Uterus (tissue), 4 donors: ENCODE measurements at places on chromosomes 16 and 17. TPM values are rescaled to one million over a fixed set of nuclear protein-coding genes. Genes with fewer than 3 reads are reported as not detected.
A peak's percentile ranks its signal among the peaks of the same experiment; 100 is the strongest.

NPEPPS gene
- total RNA-seq: 161 TPM

FOXF1 gene
- total RNA-seq: 2.8 TPM

DNA sequence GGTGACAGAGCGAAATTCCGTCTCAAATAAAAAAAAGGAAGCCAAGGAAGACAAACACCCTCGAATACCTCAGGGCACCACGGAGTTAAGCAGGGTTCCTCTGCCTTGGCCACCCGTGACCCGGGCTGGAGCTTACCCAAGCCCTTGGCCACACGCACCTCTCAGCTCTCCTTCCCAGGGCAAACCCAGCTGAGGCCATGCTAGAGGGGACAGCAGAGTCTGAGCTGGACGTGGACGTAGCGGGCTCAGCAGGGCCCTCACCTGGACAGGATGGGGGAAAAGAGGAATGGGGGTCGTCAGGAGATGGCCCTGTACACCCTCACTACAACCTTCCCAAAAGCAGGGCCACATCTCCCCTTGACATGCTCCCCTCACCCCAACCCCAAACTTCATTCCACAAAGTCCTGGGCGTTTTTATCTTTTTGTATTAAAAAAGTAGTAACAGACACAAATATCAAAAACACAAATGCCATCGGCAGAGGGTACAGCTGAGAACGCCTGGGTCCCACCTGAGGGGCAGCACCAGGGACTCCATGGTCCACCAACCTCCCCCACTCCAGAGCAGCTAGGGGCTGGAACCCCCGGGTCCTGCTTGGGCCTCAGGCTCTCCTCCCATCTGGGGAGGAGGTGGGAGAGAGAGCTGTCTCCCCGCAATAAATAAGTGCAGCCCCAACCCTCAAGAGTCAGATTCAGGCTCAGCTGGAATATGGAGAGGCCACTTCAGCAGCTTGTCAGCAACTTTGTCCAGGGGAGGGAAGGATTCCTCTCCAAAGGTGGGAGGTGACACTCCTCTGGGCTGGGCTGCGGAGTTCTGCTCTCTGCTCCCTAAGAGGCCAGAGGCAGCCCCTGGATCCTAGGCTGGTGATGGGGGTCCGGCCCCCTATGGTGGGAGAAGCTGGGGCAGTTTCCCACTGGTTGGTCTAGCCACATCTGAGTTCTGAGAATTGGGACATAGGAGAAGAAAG is 11.9 kb downstream of the PER1 start:
- DNase-seq: no peak

GRCh38 chr16:87149051-87149450 is 168.1 kb downstream of the C16orf95 start:
- DNase-seq: no peak

- DNase-seq: peak; percentile 29
Measured at GRCh38 chr16:82062645-82063058, 27.6 kb downstream of the HSD17B2 start.

TOX3 gene
- total RNA-seq: 1.2 TPM

DNA sequence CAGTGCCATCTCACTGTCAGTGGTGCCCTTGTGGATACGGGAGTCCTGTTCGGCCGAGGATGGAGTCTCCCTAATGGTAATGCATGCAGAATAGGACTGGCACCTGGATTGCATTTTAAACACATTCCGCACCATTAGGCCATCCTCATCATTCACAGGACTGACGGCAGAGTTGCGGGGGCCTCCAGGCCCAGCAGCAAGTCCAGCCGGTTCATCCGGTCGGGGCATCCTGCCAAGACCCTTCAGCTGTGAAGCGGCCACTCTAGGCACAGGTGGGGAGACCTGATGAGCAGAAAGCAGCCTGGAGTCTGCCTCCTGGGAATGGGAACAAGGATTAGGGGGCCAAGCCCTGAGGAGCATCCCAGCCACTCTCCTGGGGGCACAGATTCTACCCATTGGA is 90.3 kb upstream of the XYLT1 start:
- no peak for DNase-seq

GP1BA gene
- total RNA-seq: not detected

- DNase-seq: no peak
Measured at GRCh38 chr16:47323241-47323640, 137.6 kb downstream of the ITFG1 start.

TLCD2 gene
- total RNA-seq: 5.1 TPM

HOXB8 gene
- total RNA-seq: 0.29 TPM

NACA2 gene
- total RNA-seq: not detected

CACNG5 gene
- not detected for total RNA-seq

DNA sequence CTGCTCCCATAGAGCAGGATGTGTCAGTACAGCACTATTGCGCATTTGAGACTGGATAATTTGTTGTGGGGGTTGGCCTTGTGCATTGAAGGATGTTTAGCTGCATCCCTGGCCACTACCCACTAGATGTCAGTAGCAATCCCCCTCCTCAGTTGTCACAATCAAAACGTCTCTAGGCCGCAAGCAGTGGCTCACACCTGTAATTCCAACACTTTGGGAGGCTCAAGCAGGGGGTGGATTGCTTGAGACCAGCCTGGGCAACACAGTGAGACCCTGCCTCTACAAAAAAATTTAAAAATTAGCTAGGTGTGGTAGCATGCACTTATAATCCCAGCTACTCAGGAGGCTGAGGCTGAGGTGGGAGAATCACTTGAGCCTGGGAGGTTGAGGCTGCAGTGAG is 48.4 kb downstream of the CENPV start:
- no peak for DNase-seq

DNA sequence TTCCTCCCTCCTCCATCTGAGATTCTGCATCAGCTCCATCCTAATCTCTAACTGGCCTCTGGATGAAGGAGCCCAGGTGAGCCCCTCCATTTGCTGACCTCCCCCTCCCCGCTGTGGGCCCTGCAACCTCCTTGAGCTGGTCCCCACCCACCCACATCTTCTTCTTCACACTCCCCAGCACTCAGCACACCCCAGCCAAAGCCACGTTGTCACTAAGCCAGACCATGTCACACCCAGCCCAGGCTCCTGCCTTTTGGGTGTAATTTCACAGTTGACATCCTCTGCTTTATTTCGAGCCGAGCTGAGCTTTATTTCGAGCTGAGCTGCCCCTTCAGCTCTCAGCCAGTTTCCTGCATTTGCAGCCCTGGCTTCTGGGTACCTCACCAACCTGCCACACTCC is 282.7 kb upstream of the TNRC6C start:
- DNase-seq: no peak

DNA sequence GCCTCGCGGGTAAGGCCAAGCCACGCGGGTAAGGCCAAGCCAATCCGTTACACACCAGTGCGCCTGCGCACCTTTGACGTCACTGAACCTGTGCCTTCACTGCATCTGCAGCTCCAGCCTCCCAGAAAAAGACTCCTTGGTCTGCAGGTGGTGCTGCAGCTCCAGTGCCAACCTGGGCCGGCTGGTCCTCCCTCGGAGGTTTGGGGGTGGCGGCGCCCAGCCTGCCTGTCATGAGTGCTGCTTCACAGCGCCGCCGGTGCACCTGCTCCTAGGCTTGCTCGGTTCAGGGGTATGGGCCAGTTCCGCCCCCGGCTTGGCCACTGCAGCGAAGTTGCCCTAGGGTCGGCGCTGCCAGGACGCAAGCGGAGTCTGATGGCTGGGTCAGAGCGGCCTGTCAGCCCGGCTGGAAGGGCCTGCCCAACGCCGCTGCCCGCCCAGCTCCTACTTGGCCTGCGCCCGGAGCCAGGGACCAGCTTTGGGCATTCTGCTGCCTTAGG is 146.6 kb downstream of the USP22 start:
- DNase-seq: peak; percentile 64

DNA sequence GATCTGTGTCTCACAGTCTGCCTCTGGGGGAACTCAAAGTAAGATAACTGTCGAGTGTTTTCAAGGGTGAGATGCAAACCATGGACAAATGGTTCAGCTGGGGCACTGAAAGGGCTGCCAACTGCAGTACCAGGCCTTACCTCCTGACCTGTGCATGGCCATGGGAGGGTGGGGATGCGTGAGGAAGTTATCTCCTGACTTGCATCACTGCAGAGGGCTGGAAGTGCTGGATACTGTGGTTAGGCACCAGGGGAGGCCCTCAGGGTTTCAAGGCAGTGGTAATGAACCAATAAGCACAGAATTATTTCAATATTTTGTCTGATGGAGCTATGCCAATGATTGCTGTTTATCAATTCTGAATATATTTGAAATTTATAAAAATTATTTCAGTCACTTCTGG is 159.2 kb downstream of the CYLD start:
- no peak for DNase-seq

ZG16 gene
- under 0.01 TPM for total RNA-seq

MYH13 gene
- total RNA-seq: not detected

GRCh38 chr16:88351491-88352101 is 31.2 kb upstream of the ZNF469 start:
- DNase-seq: no peak

GRCh38 chr16:17338244-17338643 is 132.5 kb downstream of the XYLT1 start:
- no peak for DNase-seq
